ENCODE measurements at places on chromosomes 7 and 10. TPM values are rescaled to one million over a fixed set of nuclear protein-coding genes. Genes with fewer than 3 reads are reported as not detected.

The VWA2 gene
- total RNA-seq: 0.07 TPM

The AOAH gene
- total RNA-seq: 2.4 TPM

The FGFBP3 gene
- total RNA-seq: 1.6 TPM

DNA sequence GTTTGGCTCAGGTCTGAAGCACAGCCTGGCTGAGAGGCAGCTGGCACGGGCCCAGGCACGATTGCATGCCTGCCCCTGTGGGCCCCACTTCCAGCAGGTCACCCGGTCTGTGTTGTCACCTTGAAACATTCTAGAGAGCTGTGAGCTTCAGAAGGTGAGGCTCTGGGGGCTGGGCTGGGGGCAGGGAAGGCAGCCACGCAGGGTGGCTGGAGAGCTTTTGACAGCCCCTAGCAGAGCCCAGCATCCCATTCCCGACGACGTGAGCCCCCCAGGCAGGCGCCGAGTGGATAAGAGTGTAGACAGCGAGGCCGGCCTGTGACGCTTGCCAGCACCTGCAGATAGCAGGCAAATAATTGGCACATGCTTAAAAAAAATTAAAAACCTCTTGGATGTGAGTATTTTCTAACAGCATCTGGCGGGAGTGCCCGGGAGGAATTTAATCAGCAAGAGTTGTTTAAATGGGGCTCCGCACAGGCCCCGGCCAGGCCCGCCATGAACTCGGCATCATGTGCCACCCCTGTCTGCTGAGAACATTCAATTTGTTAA is 212.0 kb upstream of the TBX20 start:
- H3K27ac ChIP-seq: no peak overlapping the region
- no peak overlapping the region for H3K4me3 ChIP-seq
- H3K27me3 ChIP-seq: peaks cover 16% of the 10 kb centered on the region
- no peak for DNase-seq

The AKR1C2 gene
- 0.17 TPM for total RNA-seq

DNA sequence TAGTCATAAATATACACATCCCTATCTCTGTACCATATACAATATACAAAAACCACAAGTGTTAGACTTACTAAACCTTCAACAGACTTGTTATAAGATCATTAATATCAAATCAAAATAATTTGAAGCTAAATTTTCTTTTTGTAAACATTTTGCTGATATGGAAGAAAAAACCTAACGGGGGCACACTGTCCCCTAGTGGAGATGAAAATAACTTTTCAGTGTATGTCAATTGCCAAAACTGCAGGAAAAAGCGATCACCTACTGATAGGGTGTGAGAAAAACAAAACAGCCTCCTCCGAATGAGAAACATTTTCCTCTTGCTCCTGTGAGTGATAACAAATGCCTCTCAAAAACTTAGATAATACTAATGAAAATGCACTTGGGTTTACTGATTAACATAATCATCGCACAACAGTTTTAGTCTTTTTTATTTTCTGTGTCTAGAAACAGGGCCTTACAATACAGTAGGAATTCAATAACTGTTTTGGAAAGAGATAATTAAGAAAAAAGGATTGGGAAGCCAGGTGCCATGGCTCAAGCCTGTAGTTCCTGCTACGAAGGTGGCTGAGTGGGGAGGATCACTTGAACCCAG is 322.7 kb downstream of the CRPPA start:
- no peak overlapping the region for H3K4me3 ChIP-seq
- H3K4me1 ChIP-seq: no peaks in the 10 kb centered on the region
- no peak overlapping the region for H3K27ac ChIP-seq
- DNase-seq: no peak

GRCh38 chr7:131947661-131948060 is 391.2 kb upstream of the PODXL start:
- H3K4me3 ChIP-seq: no peak overlapping the region
- no peak overlapping the region for H3K27ac ChIP-seq
- H3K36me3 ChIP-seq: no peaks in the 10 kb centered on the region
- peaks cover 21% of the 10 kb centered on the region for H3K27me3 ChIP-seq
- no peak for DNase-seq

DNA sequence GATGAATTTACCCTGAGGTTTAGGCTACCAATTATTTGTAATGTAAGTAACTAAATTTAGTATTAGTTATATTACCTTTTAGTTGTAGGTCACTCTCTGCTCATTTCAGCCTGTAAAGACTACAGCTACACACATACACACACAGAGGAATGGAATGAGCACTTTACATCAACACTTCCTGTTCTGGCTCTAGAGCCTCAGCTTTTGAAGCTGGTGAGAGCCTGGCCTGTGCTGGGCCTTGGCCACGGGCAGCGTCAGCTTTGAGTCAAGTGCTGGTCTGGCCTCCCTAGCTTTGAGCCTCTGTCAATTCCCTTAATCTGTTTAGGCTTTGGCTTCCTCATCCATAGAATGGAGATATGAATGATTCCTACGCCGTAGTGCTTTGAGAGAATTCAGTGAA is 141.7 kb downstream of the EGFR start:
- no peak overlapping the region for H3K4me3 ChIP-seq
- H3K4me1 ChIP-seq: no peaks in the 10 kb centered on the region
- H3K36me3 ChIP-seq: no peaks in the 10 kb centered on the region
- H3K27me3 ChIP-seq: peaks cover 7% of the 10 kb centered on the region
- no peak for DNase-seq

The CYP2C8 gene
- not detected for total RNA-seq

- no peak for DNase-seq
- no peaks in the 10 kb centered on the region for H3K36me3 ChIP-seq
- no peaks in the 10 kb centered on the region for H3K4me1 ChIP-seq
- H3K4me3 ChIP-seq: no peak overlapping the region
- no peak overlapping the region for H3K27ac ChIP-seq
- no peaks in the 10 kb centered on the region for H3K27me3 ChIP-seq
Observed at GRCh38 chr7:125567686-125568085, 638.1 kb upstream of the POT1 start.

The ANKRD1 gene
- total RNA-seq: not detected

The GNAT3 gene
- total RNA-seq: not detected

The KCNMA1 gene
- total RNA-seq: not detected

DNA sequence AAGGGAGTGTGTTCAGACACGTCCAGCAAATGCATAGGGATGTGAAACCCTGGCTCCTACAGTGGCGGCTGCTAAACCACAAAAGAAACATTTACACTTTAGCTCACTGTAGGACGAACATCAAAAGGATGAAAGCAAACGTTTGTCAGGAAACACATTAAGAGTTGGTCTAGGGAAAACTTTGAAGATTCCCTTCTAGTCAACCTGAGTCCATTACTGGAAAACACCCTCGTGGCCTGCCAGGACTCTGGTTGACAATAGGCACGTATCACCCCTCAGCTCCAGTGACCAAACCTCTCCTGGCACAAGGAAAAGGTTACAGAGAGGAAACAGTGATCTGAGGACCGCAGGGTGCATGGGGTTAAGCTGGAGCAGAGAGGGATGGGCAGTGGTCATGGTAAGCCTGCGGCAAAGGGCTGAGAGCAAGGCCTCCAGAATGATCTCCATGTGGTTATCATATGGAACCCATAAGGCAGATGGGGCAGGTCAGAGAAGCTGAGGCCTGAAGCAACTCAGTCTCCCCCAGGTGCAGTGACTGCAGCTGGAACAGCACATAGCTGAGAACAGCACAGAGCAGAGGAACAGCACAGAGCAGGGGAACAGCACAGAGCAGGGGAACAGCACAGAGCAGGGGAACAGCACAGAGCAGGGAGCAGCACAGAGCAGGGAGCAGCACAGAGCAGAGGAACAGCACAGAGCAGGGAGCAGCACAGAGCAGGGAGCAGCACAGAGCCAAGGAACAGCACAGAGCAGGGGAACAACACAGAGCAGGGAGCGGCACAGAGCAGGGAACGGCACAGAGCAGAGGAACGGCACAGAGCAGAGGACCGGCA is 49.9 kb downstream of the CHST15 start:
- H3K36me3 ChIP-seq: no peaks in the 10 kb centered on the region
- peaks cover 5% of the 10 kb centered on the region for H3K27me3 ChIP-seq
- H3K4me3 ChIP-seq: no peak overlapping the region
- H3K27ac ChIP-seq: no peak overlapping the region

The PCDH15 gene
- not detected for total RNA-seq

DNA sequence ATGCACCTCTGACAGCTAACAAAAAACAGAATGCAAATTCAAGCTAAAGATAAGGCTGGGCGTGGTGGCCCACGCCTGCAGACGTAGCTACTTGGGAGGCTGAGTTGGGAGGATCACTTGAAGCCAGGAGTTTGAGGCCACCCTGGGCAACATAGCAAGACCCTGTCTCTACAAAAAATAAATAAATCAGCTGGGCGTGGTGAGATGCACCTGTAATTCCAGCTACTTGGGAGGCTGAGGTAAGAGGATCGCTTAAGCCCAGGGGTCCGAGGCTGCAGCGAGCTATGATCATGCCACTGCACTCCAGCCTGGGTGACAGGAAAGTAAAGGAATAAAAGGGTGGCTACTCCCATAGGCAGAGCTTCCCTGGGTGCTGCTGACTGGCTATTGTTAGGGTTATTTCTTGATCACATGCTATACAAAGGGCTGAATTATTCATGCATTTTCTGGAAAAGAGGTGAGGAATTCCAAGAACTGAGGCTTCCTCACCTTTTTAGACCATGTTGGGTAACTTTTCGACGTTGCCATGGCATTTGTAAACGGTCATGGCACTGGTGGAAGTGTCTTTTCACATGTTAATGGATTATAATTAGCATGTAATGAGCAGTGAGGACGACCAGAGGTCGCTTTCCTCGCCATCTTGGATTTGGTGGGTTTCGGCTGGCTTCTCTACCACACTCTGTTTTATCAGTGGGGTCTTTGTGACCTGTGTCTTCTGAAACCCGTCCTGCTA is 6.9 kb upstream of the PSMG3 start:
- H3K4me1 ChIP-seq: peaks cover 17% of the 10 kb centered on the region
- H3K27ac ChIP-seq: no peak overlapping the region
- no peaks in the 10 kb centered on the region for H3K36me3 ChIP-seq
- no peaks in the 10 kb centered on the region for H3K27me3 ChIP-seq
- DNase-seq: no peak
- H3K4me3 ChIP-seq: no peak overlapping the region

DNA sequence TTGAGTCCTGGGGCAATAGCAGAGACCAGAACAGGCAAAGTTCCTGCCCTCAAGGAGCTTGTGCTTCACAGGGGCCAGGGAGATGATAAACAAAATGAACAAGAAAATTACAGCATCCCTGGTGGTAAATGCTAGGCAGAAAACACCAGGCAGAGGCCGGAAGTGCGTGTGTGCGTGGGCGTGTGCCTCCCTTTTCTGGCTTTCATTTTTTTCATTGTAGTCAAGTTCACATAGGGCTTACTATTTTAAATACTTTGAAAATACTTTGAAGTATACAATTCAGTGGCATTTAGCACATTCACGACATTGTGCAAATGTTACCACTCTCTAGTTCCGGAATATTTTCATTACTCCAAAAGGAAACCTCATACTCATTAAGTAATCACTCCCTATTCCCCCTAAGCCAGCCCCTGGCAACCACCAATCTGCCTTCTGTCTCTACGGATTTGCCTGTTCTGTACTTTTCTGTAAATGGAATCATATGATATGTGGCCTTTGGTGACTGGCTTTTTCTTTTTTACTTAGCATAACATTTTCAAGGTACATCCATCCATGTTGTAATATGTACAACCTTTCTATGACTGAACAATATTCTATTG is 88.1 kb upstream of the PDCD4 start:
- H3K36me3 ChIP-seq: peaks cover 2% of the 10 kb centered on the region
- H3K4me1 ChIP-seq: peaks cover 31% of the 10 kb centered on the region
- H3K4me3 ChIP-seq: no peak overlapping the region
- no peaks in the 10 kb centered on the region for H3K27me3 ChIP-seq

DNA sequence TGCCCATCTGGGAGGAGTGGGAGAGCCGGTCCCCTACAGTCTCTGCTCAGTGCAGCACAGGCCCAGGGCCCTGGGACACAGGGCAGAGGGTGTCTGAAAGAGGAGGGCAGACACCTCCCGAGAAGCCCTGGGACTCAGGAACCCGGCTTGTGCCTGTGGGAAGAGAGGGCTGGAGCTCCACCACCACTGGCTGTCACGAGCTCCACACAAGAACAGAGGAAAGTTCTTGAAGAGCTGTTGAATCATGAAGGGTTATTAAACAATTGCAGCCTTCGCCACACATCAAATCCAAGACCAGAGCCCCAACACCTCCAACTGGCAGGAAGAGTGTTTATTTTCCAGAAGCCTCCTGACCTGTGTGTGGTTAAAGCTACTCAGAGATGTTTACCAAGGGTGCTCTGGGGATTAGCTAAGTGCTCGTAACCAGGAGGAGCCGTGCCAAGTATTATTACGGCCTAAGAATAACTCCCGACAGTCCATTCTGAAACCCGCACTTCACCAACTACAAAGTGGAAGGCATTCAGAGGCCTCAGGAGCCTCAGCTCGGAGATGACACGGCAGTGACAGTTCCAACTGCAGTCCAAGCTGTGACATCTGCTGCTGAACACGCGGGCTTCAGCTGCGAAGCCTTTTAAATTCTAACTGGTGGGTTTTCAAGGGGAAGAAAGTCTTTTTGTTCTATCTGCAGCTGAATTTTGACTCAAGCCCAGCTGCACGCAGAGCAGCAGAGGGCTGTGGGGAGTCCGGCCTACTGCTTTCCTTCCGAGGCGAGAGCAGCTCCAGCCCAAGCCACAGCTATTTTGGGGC is 75.1 kb downstream of the MAD1L1 start:
- H3K36me3 ChIP-seq: peaks cover 2% of the 10 kb centered on the region
- no peak overlapping the region for H3K4me3 ChIP-seq
- H3K27me3 ChIP-seq: no peaks in the 10 kb centered on the region
- H3K4me1 ChIP-seq: no peaks in the 10 kb centered on the region
- H3K27ac ChIP-seq: no peak overlapping the region

The EPC1 gene
- total RNA-seq: 27.3 TPM

- peaks cover 1% of the 10 kb centered on the region for H3K27me3 ChIP-seq
- H3K36me3 ChIP-seq: no peaks in the 10 kb centered on the region
- DNase-seq: peak; percentile 11
- peaks cover 5% of the 10 kb centered on the region for H3K4me1 ChIP-seq
- H3K4me3 ChIP-seq: no peak overlapping the region
Observed at GRCh38 chr10:92747600-92747999, 57.8 kb downstream of the HHEX start.

DNA sequence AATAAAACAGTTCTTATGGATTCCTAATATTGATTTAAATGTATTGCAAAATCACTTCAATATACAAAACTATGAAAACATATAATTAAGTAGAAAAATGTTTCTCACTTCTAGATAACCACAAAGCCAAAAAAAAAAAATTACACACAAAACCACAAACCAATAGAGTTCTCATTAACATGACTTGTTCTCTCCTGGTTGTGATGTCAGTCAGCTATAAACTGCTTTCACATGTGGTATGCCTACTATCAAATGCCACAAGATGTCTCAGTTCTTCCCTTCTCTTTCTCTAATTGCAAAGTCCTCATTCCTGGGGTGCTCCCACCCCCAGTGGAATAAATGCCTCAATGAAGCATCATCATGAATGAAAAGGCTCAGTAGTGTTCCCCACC is 16.6 kb downstream of the GNAI1 start:
- no peaks in the 10 kb centered on the region for H3K27me3 ChIP-seq
- H3K4me1 ChIP-seq: no peaks in the 10 kb centered on the region
- no peak for DNase-seq
- H3K36me3 ChIP-seq: no peaks in the 10 kb centered on the region
- H3K27ac ChIP-seq: no peak overlapping the region

The FAM131B gene
- 1.9 TPM for total RNA-seq

GRCh38 chr10:80600256-80600655 is 62.6 kb downstream of the SH2D4B start:
- no peak for DNase-seq
- no peak overlapping the region for H3K27ac ChIP-seq
- no peaks in the 10 kb centered on the region for H3K4me1 ChIP-seq
- no peaks in the 10 kb centered on the region for H3K36me3 ChIP-seq
